ENCODE measurements at places on chromosomes 7 and 10. TPM values are rescaled to one million over a fixed set of nuclear protein-coding genes. Genes with fewer than 3 reads are reported as not detected.

Gene PAPOLB
- total RNA-seq, result not detected

Gene ANK3
- total RNA-seq, result not detected

Gene HKDC1
- total RNA-seq, result 12.4 TPM

Gene NEUROG3
- total RNA-seq, result not detected

Gene DENND11
- 12.5 TPM for total RNA-seq

Gene PDK4
- total RNA-seq, result not detected

Gene MYO1G
- 0.28 TPM for total RNA-seq

DNA sequence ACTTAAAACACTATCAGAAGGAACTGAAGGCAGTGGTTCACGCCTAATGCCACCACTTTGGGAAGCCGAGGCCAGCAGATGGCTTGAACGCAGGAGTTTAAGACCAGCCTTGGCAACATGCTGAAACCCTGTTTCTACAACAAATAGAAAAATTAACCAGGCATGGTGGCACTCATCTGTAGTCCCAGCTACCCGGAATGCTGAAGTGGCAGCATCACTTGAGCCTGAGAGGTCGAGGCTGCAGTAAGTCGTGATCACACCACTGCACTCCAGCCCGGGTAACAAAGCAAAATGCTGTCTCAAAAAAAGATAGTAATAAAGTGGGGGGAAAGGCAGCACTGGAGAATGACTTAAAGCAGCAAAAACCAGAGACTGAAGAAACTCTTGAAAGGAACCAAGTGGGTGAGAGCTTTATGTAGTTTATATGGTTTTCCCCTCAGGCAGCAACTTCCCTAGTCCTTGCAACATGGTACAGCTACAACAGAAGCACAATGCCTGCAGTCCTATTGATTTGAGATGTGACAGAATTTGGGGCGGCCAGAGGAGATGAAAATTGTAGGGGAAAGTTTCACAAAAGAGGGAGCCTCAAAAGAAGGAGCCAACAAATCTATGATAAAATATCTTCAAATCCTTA, 38.1 kb downstream of the GDI2 start:
- DNase-seq, result no peak

DNA sequence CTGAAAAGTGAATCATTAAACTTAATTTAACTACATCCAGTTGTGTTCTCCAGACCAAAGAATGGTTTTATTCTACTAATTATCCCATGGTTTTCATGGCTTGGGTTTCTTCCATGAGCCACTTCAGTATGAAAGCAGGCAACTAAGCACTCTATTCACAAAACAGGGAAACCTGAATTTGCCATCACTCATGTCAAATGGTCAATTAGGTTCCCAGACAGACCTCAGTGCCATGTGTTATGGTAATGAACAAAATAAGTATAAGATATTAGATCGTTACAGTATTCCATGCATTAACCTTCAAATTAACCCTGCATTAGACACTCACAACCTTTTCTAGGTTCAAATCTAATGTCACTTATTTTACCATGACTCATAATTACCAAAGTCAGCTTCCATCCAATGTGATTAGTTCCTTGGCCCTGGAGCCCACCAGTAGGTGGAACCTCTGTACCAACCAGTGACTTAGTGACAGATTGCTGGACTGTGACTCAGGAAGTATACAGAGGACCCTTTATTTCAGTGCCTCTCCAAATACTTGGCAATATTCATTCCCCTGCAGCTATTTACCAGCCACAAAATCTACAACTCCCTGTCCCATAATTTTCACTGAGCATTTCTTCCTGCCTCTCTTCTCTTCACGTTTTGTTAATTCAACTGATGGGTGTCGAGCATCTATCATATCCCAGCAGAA, 1270.2 kb upstream of the SORCS1 start:
- no peak for DNase-seq

DNA sequence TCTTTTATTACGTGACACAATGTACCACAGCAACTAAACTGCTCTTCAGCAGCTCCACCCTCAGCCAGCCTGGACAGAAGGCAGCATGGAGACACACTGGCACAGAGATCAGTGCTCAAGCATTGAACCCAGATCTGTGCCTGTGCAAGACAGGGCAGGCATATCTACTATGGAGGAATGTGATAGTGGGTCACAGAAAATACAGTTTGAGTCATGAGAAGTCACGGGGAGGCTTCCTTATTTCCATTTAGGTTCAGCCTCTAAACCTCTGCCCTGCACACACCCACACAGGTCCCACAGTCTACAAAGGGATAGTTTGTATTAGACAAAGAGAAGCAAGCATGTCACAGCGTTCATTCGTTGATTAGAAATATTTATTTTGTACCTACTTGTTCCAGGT, 187.4 kb upstream of the AGR3 start:
- DNase-seq, result no peak

DNA sequence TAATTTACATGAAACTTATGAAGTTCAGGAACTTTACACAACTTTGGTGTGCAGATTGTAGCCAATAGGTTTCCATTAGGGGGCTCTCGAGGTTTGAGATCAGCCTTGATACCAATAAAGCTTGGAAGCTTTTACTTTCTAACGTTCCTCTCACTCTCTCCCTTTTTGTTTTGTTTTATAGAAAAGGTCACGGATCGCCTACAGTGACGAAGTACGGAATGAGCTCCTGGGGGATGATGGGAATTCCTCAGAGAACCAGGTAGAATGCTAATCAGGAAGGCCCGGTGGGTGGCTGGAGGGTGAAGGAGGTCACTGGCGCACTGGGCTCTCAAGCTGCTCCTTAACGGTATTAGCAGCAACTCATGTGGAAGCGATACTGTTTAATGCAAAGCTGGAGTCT, 79.9 kb downstream of the VTI1A start:
- no peak for DNase-seq

DNA sequence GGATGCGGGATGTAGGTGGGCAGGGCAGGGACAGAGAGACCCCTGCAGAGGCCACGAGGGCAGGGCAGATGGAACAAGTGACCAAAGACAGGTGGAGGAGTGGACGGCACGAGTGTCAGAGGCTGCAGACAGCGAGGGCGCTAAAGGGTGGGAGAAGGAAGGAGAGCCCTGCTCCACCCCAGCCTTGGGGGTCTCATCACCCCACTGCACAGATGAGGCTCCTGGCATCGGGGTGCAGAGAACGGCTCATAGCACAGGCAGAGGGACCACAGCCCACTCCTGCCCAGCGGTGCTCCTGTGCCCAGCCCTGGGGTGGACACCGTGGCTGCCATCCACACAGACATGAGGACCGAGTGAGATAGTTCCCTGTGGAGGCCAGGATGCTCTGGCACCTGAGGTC, 2.2 kb upstream of the LAT2 start:
- DNase-seq, result no peak

DNA sequence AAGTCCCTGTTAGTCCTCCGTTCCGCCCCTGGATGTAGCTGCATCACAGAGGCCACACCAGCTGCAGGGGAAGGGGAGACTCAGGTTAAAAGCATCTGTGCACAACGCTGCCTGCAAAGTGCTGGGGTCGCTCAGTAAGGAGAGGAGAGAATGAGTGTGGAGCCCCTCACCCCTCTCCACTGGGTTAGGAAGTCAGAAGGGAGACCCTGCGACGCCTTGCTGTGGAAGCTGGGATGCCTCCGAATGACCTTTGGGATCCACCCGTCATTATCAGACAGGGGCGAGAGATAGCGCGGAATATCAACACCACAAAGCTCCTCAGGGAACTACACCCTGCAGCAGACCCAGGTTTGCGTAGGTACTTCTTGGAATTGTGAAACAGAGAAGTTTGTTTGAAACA, 167.7 kb upstream of the SHH start:
- no peak for DNase-seq

- DNase-seq, result no peak
These were observed 45.5 kb upstream of the DDC start for GRCh38 chr7:50610521-50611277.

GRCh38 chr7:153675131-153675530, 377.1 kb upstream of the DPP6 start:
- DNase-seq, result no peak

DNA sequence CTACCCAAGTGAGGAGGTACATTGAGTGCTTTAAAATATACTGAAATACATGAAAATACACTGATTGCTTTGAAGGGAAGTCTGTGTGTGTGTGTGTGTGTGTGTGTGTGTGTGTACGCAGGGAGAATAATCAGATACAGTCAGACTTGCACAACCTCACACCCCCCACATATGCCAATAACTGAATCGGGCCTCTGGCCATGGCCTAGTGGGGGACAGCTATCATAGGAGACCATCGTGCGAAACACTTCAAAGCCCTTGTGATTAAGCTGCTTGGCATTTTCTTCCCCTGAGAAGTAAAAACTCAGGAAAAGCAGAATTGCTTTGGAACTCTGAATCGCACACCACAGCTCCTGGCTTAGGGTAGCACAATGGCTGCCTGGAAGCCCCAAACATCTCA, 135.1 kb downstream of the C10orf105 start:
- DNase-seq, result no peak

DNA sequence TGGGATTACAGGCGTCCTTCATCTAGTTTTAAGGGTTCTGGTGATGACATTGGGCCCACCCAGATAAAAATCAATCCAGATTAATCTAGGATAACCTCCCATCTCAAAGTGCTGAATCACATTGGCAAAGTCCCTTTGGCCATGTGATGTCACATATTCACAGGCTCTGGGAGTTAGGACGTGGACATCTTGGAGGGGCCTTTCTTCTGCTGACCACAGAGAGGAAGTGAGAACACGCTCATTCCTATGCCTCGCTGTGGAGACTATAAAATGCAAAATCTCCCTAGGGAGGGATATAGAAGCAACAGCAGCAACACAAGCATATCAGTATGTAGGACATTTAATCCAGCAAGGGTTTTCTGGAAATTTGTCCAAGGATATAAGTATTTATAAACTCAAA, 266.0 kb upstream of the PITRM1 start:
- DNase-seq, result no peak

GRCh38 chr10:124944982-124945381, 3.1 kb downstream of the ZRANB1 start:
- no peak for DNase-seq

DNA sequence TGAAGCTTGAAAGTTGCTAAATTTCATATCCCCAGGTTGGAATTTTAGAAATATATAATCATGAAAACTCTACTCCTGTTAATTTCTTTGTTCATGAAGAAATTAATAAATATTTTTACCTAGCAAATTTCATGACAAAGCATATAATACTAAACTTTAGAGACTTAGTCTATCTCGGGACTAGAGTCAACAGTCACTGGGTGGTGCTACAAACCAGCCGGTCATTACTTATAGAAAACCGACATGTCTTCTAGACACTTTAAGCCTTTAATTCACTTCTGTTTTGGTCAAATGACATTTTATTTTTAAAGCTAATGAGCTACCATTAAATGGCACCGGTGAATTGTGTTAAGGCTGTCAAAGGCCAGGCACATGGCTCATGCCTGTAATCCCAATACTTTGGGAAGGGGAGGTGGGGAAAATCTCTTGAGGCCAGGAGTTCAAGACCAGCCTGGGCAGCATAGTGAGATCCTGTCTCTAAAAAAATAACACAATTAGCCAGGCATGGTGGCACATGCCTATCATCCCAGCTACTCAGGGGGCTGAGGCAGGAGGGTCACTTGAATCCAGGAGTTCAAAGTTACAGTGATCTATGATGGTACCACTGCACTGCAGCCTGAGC, 270.1 kb downstream of the CACNA2D1 start:
- no peak for DNase-seq

- no peak for DNase-seq
These were observed 555.3 kb upstream of the CELF2 start for GRCh38 chr10:10462151-10462941.

GRCh38 chr10:124629415-124629814, 114.8 kb downstream of the FAM53B start:
- DNase-seq, result no peak

DNA sequence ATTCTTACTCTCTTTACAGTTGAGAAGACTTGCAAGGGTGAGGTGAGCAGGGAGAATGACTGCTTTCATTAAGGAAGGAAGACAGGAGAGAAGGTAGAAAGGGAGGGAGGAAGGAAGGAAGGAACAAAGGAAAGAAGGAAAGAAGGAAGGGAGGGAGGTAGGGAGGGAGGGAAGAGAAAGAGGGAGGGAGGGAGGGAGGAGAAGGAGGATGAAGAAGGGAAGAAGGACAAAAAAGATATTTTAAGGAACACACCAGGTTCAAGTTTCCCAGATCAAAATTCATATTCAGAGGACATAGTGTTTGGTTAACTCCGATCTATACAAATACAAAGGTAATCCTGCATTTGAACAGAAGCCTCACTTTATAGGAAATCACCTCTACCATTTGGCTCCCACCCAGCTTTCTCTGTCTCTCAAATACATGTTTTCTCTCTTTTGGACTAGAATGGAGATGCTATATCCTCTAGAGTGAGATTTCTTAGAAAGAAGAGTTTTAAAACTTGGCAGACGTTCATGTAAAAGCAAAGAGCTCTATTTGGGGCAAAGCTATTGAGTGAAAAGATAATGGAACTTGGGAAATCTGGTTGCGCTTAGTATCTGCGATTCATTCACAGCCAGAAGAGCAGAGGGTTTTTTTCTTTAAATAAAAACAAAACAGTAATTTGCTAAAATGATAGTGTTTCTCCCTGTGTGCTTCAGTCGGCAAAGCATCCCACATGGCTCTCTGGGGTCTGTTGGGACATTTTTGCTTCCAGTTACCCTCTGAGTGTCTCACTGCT, 261.9 kb upstream of the LYZL1 start:
- no peak for DNase-seq

GRCh38 chr7:138032770-138033169, 30.9 kb upstream of the CREB3L2 start:
- DNase-seq, result no peak

DNA sequence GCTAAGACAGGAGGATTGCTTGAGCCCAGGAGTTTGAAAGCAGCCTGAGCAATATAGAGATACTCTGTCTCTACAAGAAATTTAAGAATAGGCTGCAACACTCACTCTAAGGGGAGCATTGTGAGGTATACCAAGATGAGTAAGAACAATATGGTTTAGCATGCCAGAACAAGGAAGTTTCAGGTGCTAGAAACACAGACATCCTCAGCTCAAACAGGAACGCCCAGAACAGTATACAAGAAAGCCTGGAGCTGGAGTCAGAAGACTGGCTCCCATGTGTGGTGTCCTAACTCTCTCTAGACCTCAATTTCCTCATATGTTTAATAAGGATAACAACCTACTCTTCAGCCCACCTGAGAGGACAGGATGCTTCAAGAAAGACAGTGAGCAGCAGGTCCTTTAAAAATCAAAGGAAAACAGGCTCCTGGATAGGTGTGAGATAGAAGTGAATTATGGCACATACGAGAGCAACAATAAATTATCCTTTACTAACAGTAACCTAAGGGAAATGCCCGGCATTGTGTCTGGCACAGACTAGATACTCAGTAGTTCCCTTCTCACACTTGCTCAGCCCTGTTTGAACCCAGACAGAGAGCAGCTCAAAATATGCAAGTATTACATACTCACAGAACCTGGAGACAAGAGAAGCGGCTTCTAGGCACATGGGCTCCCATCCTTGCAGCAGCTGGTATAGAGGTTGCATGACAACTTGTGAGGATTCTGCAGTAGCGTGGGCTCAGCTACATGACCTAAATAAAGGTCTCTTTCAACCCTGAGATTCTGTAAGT, 45.4 kb downstream of the KAT6B start:
- no peak for DNase-seq

- no peak for DNase-seq
These were observed 135.7 kb downstream of the SDK1 start for GRCh38 chr7:3436746-3437145.
